Activated CD4-positive, alpha-beta T cell treated with anti-CD3 and anti-CD28 coated beads, Interleukin-2, amount 50 U/mL, for 4 hours (primary cell): ENCODE measurements at places on chromosomes 13 and 19.

- no peak for DNase-seq
Observed at GRCh38 chr19:32401992-32402391, 3.6 kb upstream of the DPY19L3 start.

- DNase-seq = no peak
Observed at GRCh38 chr19:52662631-52663030, 24.5 kb upstream of the ZNF83 start.

DNA sequence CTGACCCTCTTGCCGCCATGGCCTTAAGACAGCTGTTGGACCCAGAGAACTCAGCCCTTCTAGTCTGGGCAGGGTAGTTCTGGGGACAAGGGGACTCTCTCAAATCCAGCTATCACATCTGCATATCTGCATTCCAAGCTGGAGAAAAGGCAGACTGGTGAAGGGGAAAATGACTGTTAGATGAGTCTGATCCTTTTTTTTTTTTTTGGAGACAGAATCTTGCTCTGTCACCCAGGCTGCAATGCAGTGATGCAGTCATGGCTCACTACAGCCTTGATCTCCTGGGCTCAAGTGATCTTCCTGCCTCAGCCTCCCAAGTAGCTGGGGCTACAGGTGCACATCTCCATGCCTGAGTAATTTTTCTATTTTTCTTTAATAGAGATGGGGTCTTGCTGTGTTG, 114.3 kb downstream of the SIPA1L3 start:
- DNase-seq = no peak

DNA sequence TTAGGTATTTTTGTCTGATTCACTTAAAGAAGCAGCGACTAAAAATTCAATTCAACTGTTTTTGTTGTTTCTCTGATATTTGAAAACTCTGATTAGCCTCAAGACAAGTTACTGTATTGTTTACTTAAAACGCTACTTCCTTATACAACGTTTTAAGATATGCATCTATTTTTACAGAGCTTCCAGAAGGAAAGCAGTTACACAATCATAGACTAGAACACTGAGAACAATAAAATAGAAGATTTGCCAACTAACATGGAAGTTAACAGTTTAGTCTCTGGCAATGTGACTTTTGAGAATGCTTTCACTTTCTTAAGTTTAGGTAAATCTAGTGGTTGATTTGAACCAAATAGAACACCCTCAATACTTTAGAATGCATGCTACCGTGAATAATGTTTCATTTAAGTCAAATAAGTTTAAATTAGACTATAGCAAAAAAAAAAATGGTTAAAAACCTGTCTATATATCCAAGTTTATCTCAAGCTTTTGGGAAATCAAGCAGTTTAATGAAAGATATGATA, 614.8 kb downstream of the DACH1 start:
- DNase-seq = no peak

DNA sequence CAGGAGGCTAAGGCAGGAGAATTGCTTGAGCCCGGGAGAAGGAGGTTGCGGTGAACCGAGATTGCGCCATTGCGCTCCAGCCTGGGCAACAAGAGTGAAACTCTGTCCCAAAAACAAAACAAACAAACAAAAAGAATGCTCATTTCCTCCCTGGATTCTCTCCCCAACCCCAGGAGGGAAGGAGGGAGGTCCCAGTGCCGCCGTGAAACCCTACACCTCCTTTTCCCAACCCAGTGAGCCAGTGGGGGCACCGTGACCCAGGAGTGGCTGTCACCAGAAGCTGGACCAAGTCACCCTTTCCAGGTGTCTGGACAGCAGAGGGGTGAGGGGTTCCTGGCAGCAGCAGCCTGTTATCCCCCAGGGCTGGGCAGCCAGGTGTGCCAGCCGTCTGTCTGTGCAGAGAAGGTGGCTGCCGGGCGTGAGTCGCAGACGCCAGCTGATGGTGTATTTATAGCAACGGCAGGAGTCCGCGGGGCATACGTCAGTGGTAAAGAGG, 23.5 kb downstream of the NFIC start:
- no peak for DNase-seq

GRCh38 chr13:48977286-48977625, 1.5 kb downstream of the FNDC3A start:
- DNase-seq = no peak

DNA sequence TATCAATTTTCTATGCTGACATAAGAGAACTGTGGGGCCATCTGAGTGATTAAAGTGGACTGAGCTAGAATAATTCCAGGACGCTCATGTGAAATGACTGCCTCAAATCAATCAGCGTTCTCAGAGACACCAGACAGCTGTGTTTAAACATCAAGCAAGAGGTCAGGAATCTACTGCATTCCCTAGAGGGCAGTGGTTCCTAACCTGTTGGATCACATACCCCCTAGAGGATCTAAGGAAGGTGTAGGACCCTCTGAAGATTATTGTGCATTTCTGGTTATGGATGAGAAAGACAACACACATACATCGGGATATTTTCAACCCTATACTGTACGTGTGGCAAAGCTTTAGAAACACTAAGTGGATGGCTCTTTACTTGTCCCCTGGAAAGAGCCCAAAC, 51.8 kb upstream of the FREM2 start:
- DNase-seq = no peak

DNA sequence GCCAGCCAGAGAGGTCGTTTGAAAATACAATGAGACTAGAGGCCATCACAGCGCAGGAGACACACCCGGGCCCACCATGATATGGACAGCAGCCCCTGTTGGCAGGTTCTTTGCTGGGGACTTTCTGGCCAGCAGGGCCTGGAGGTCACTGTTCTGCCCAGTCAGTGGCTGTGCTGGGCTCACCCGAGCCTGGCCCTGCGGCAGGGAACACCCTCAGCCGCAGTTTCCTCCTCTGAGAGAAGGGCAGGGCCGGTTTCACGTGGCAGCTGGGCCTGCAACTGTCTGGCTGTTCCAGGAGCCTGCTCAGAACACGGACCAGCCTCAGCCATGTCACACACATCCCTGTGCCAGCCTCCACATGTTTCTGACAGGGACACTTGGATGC, 39.4 kb downstream of the ADPRHL1 start:
- no peak for DNase-seq

DNA sequence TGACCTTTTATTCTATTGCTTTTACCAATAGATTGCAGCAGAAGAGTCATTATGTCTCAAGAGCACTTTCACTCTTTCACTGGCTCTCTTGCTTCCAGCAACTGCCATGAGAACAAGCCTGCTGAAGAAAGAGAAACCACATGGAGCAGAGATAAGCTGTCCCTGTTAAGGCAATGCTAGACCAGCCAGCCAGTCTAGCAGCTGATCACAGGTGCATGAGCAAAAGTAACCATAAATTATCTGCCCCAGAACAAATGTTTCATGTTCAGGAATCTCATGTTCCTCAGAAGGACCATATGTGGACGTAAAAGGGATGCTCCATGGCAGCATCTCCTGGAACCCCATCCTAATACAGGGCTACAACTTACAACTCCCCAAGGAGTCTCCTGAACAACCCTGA, 20.4 kb upstream of the DCLK1 start:
- DNase-seq = no peak

DNA sequence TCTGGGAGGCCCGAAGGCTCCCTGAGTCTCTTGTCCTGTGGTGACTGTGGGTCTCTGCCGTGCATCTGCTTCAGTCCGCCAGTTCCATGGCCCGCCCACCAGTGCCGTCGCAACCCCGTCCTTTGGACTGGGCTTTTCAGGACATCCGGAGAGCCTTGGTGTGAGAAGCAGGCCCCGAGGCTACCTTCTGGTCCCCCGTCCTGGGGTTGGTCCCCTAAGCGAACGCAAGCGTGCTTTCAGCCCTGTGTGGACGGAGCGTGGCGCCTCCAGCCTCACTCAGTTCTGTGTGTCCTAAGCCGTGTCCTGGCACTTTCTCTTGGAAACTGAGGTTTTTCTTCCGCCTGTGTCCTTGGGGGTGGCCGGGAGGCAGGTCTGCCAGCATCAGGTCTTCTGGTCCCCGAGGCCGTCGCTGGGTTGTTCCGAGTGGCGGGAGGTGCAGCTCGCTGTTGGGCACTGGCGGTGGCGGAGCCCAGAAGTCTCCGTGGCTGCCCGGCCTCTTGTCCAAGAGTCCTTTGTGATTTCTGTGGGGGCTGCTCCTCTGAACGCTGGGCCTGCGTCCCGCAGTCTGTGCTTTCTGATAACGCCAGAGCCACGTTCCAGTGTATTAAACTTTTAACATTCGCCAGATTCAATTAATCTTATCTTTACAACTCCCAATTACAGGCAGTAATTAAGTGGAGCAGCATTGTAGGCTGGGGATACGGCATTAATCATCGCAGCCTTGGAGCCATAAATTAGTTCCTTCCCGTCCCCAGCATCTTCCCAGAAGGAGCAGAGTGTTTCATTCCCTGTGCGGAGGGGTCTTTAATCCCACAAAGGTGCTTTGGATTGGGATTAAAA, 99.5 kb downstream of the KDM4B start:
- DNase-seq = no peak

DNA sequence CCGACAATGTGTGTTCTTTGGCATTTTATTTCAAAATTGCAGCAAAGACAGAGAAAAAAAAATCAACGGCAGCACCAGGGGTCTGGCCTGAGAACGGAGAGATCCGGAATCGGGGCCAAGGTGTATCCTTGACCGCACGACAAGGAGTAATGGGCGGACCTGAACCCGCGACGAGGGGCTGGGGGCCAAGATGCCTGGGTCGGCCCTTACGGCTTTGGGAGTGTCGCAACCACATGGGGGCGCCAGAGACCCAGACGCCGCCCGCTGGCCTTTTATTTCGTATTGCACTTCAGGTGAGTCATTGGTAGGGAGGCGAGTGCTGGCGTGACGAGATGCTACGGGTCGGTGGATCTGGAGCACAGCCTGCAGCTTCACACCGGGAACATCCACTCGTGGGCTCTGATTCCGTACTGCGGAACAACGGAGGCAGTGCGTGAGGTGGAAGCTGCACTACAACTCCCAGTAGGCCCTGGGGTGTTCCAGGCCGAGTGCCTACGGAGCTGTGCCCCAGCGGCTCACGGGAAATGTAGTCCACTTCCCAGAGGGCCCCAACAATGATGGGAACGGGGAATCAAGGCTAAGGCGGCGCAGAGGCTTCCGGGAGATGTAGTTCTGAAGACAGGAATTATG, 15.7 kb downstream of the BCAT2 start:
- peak; percentile 81 for DNase-seq

GRCh38 chr13:100300708-100301107, 211.8 kb downstream of the PCCA start:
- no peak for DNase-seq

DNA sequence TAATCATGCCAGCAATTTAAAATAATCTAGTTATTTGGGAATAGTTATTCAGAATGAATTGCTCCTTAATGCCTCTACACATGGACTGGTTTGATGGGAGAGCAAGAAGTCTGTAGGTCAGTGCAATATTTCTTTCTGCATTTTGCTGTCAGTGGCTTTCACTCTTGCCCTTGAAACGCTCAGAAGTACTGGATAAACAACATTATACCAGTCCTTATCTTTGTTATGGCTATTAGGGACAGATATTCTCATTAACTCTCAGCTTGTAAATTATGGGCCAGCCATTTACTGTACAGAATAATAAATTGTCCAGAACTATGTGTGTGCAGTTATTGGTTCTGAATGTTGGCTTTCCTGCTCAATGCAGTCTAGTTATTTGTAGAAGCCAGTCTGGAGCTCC, 224.4 kb downstream of the OXGR1 start:
- no peak for DNase-seq

DNA sequence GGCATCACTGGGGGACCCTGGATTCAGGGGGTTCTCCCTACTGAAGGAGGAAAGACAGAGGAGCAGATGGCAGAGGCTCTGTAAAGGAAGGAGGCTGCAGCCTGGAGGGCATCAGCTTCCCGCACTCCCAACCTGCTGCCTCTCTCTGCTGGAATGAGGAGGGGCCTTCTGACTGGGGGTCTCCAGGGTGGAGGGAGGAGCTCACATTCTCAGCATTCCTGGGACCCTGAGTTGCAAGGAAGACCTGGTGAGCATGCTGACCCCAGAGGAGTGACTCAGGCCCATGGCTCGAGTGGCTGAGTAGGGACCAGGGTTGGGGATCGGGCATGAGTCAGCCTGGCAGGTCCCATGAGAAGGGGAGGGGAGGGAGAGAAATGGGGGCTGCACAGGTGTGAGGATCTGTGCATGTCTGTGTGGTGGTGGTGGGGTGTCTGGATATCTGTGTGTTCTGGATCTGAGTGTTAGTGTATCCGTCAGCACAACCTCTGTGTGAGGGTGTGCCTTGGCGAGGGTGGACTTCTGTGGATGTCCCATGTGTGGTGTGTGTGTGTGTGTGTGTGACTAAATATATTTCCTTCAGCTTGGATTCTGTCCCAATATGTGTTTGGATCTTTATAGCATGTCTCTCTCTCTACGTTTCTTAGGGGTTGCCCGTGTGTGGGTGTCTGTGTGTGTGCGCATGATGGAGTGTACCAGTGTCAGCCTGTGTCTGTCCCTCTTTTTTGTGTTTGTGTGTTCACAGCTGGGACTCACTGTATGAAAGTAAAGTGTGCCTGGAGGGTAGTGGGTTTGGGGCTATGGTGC, 4.6 kb downstream of the AXL start:
- DNase-seq = no peak

DNA sequence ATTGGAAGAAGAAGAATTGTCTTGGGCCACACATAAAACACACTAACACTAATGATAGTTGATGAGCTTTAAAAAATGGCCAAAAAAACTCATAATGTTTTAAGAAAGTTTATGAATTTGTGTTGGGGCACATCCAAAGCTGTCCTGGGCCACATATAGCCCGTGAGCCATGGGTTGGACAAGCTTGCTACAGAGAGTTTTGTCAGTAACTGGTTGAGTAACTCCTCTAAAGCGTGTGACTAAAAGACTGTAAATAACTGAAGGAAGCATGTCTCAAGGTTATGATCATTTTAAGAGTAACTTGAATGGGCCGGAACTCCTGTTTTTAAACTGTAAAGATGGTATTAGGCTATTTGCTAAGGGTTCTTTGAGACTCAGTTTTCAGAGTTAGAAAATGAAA, 118.0 kb downstream of the KL start:
- DNase-seq = no peak
